ENCODE measurements at places on chromosomes 11 and 22. TPM values are rescaled to one million over a fixed set of nuclear protein-coding genes. Genes with fewer than 3 reads are reported as not detected.
A peak's percentile ranks its signal among the peaks of the same experiment; 100 is the strongest.

- no peak for DNase-seq
Observed at GRCh38 chr11:21066030-21066429, 396.6 kb downstream of the NELL1 start.

- DNase-seq, result no peak
Observed at GRCh38 chr11:10488934-10489691, 34.0 kb downstream of the AMPD3 start.

DNA sequence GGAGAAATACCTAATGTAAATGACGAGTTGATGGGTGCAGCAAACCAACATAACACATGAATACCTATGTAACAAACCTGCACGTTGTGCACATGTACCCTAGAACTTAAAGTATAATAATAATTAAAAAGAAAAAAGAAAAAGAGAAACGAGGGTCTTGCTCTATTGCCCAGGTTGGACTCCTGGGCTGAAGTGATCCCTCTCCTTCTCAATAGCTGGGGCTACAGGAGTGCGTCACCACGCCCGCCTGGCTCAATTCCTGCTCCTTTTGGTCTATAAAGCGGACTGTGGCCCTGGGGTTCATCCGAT is 521 bp upstream of the PTS start:
- no peak for DNase-seq

- DNase-seq, result no peak
Observed at GRCh38 chr11:85539740-85540139, 87.4 kb downstream of the DLG2 start.

GRCh38 chr22:31260474-31260856 is 31.8 kb downstream of the PIK3IP1 start:
- DNase-seq, result no peak

- no peak for DNase-seq
Observed at GRCh38 chr22:19526702-19527111, 2.5 kb upstream of the CLDN5 start.

- DNase-seq, result peak; percentile 20
Observed at GRCh38 chr11:71322861-71323582, 70.6 kb upstream of the SHANK2 start.

GRCh38 chr11:29482510-29482909 is 534.3 kb downstream of the KCNA4 start:
- DNase-seq, result no peak

- no peak for DNase-seq
Observed at GRCh38 chr11:33040033-33040861, 875 bp downstream of the TCP11L1 start.

GRCh38 chr11:111541254-111542061 is 938 bp downstream of the LAYN start:
- peak; percentile 70 for DNase-seq

GRCh38 chr22:26576026-26576680 is 13.8 kb downstream of the TPST2 start:
- DNase-seq, result no peak

DNA sequence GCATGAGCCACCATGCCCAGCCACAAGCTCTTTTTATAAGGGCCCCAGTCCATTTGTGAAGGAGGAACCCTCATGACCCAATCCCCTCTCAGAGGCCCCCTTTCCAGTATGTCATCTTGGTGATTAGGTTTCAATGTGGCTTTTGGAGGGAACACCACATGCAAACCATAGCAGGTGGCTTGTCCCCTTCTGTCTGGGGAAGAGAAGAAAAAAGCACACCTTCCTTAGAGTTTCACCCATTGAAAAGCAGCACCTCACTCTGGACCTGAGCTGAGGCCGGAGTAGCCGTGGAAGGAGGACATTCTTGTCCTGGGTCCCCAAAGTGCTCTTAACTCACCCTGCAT is 25.4 kb downstream of the NEAT1 start:
- no peak for DNase-seq

DNA sequence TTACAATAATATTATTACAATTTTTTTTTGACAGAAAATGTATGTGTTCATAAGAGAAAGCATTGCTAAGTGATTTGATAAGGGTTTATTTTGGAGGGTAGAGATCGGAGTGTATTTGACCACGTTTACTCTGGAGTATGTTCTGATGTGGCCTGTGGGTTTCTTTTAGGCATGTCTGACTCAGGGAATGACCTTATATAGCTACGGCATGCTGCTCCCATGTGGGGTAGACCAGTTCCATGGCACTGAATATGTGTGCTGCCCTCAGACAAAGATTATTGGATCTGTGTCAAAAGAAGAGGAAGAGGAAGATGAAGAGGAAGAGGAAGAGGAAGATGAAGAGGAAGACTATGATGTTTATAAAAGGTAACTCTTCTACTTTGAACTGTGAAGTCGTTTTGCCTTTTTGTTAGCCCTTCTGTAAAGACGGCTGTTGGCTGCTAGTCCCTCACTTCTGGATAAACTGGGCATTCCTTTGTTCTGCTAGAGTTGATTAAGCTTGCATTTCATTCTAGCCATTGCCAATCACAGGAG is 38.1 kb upstream of the ST14 start:
- DNase-seq, result no peak

DNA sequence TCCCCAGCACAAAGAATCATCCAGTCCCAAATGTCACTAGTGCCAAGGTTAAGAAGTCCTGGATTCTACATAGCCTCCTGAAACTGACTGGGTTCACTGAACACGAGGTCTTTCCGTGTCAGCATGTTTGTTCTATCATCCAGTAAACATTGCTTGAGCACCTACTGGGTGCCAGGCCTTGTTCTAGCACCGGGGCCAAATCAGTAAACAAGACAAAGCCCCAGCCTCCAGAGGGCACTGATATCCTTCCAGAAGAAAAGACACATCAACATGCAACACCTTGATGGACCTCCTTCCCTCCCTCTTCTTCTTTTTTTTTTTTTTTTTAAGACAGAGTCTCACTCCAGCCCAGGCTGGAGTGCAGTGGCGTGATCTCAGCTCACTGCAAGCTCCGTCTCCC is 26.9 kb downstream of the TPST2 start:
- no peak for DNase-seq

GRCh38 chr11:19938169-19938856 is 222.0 kb downstream of the DBX1 start:
- peak; percentile 82 for DNase-seq

The EHF gene
- total RNA-seq, result 1.4 TPM

The BEST1 gene
- 0.30 TPM for total RNA-seq

The SHANK2 gene
- 9.7 TPM for total RNA-seq

The EFCAB6 gene
- total RNA-seq, result 0.31 TPM

The CSF2RB gene
- not detected for total RNA-seq

The TSGA10IP gene
- 4.1 TPM for total RNA-seq

The SCUBE1 gene
- total RNA-seq, result 0.45 TPM

The RTCB gene
- 153 TPM for total RNA-seq

Data from H7 (cell line).